ENCODE measurements at places on chromosomes 16 and 17.

GRCh38 chr17:29177541-29177870 lies 2.7 kb downstream of the MYO18A start:
- no peak for DNase-seq

DNA sequence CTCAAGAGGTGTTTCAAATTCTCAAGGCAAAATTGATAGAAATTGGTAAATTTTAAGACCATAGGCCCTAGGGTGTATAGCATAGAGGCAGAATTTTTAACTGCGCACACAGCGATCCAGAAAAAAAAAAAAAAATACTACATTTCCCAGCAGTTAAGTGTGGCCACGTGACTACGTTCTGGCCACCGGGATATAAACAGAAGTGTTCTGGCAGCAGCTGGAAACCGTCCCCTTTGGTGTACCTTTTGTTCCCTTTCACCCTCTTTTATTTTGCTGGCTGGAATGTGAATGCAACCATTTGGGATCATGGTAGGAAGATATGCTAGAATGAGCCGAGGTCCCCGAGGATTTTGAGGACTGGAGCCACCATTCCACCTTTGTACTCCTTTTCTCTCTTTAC lies 52.7 kb upstream of the AKAP1 start:
- DNase-seq = no peak

GRCh38 chr16:70800311-70800710 lies 647 bp downstream of the VAC14 start:
- DNase-seq = no peak

- no peak for DNase-seq
Observed at GRCh38 chr17:9409878-9410277, 165.7 kb downstream of the STX8 start.

GRCh38 chr17:43984521-43984920 lies 19.9 kb upstream of the NAGS start:
- no peak for DNase-seq

- DNase-seq = no peak
Observed at GRCh38 chr17:18382441-18383078, 5.0 kb downstream of the EVPLL start.

- no peak for DNase-seq
Observed at GRCh38 chr17:6479622-6480302, 35.5 kb downstream of the PIMREG start.

GRCh38 chr16:85321509-85322271 lies 209.4 kb upstream of the CIBAR2 start:
- DNase-seq = no peak

DNA sequence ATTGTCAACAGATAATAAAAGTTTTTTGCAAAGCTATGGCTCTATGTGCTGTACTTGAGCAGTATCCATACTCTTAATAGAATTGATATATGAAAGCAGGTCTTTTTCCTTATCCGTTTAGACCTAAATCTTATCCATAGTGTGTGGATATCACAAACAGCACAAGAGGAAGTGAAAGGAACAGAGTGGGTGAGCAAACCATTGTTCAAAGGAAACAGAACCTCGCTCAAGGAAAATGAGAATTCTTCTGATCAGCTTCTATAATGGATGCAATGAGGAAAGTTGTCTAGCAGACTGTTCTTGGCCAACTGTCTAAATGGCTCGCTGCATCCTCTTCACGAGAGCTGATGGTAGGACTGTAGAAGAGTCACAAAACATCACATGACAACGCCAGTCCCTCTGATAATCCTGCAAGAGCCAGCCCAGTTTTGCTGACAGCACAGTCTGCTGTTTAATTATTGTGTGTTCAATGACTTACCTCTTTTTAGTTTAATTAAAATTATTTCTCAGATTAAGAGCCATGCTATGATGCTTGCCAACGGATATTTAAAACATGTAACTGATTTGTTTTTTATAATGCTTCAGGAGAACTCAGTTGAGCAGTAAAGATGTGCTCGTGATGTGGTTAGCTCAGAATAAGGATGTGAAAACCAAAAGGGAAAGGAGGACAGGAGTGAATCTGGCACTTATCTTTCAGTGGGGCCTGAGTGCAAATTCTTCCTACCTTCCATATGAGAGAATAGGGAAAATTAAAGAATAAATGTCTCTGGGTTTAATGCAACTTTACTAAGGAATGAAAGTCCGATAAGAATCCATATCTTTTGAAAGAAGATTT lies 38.5 kb downstream of the WWOX start:
- no peak for DNase-seq

- DNase-seq = no peak
Observed at GRCh38 chr16:14070555-14070876, 603 bp upstream of the MRTFB start.

GRCh38 chr16:27977966-27978365 lies 85.5 kb downstream of the GSG1L start:
- no peak for DNase-seq

DNA sequence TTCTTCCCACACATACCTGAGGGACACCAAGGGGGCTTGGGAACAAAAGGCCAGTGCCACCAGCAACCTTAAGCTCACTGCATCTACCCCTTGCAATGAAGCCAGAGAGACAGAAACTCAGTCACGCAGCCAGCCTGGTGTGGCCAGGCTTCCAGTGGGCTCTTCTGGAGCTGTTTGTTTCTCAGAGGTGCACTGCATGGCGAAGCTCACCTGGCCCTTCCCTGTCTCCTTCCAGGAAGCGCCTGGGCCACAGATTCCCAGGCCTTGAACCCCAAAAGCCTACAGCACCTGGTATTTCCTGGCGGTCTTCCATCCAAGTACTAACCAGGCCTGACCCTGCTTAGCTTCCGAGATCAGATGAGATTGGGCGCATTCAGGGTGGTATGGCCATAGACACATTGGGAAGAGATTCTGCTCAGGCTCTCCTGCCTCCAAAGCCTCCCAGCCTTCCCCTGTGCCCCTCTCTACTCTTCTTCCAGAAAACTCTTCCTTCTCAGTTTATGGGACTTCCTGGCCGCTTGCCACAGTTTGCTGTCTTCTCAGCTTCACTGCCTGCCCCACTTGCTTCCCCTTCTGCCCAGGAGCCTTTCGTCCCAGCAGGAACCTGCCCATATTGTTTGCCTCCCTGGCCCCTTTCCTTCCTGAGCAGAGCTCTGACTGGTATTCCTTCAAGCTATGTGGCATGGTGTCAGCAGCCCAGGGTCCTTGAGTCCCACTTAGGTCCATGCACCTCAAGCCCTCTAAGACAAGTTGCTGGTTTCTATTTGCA lies 1.6 kb downstream of the CISD3 start:
- no peak for DNase-seq

DNA sequence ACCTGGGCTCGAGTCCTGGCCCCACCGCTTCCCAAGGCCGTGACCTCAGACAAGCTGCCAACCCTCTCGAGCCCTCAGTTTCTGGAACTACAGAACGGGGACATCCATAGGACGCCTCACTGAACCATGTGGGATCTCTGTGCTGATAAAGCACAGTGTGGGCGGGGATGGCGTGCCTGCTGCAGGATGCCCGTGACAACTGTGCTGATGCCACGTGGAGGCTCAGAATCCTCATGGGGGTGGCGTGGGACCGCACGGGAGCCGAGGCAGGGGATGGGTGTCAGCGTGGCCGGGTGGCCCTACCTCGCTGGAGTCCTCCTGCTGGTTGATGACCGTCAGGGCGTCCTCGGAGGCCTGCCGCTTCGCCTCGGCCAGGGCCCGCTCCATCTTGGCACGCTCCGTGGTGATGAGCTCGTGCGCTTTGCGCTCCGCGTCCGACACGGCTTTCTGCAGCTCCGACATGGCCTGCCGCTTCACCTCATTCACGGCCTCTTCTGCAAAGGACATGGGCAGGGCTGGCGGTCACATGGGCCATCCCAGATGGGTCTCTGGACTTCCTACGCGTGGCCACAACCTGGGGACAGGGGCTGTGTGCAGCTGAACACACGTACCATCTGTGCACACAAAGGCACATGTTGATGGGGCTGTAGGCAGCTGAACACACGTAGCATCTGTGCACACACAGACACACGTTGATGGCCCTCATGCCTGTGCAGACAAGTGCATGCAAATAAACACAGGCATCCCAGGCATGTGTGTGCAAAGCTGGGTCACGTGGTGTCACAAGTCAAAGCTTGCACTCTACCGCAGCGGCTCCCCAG lies 12.7 kb upstream of the PABPN1L start:
- DNase-seq = no peak

DNA sequence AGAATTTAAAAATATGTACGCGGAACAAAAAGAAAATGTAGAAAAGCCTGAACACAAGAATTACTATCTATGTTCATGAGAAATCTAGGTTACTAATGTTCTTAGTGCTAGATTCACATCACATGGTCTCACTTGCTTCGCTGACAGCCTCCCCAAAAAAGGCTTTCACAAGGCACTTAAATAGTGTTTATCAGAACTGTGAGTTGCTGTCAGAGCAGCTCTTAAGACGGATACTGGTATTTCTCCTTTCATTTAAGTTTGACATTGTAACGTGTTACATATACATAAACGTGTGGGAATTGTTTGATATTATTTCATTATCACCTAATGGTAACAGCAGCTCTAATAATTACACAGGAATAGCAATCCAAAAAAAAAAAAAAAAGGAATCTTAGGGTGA lies 150.9 kb downstream of the CDH8 start:
- no peak for DNase-seq

GRCh38 chr16:27786923-27787625 lies 237.1 kb downstream of the KATNIP start:
- no peak for DNase-seq

- no peak for DNase-seq
Observed at GRCh38 chr17:68790492-68790891, 164.7 kb downstream of the ABCA8 start.

DNA sequence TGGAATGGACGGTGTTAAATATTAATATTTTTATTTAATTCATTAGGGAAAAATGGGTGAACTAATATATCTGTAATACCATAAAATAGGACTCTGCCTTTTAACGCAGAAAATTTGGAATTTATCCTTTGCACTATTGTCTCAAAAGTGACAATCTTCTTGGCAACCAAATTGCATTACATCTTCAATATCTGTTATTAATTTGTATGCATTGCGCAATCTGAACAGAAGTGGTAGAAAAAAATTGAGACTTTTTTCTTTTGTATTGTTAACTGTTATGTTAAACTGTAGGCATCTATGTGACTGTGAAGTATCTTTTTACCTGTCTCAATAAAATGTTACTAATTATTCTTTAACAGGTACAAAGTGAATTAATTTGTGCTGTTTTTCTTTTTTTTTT lies 55.6 kb downstream of the PPM1E start:
- DNase-seq = no peak

DNA sequence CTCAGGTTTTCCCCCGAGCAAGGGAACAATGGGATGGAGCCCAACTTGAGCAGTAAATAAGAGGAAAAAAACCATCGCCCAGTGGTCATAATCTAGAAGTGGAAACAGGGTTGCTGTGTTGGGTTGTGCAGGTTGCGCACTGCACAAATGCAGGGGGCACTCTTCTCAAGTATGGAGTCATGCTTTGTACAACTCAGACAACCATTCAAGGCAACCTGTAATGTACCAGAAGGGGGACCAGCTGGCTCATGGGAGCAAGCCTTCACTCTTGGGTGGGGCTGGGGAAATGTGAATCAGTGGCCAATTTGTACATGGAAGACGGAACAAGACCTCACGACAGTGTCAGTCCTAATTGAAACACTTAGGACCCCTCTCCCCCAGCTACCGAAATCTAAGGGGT lies 23.9 kb upstream of the LITAF start:
- DNase-seq = no peak

GRCh38 chr16:52051414-52052172 lies 495.4 kb downstream of the TOX3 start:
- DNase-seq = no peak

GRCh38 chr17:36544044-36544306 lies 744 bp upstream of the GGNBP2 start:
- no peak for DNase-seq

GRCh38 chr17:15942207-15942833 lies 2.6 kb upstream of the ADORA2B start:
- no peak for DNase-seq

DNA sequence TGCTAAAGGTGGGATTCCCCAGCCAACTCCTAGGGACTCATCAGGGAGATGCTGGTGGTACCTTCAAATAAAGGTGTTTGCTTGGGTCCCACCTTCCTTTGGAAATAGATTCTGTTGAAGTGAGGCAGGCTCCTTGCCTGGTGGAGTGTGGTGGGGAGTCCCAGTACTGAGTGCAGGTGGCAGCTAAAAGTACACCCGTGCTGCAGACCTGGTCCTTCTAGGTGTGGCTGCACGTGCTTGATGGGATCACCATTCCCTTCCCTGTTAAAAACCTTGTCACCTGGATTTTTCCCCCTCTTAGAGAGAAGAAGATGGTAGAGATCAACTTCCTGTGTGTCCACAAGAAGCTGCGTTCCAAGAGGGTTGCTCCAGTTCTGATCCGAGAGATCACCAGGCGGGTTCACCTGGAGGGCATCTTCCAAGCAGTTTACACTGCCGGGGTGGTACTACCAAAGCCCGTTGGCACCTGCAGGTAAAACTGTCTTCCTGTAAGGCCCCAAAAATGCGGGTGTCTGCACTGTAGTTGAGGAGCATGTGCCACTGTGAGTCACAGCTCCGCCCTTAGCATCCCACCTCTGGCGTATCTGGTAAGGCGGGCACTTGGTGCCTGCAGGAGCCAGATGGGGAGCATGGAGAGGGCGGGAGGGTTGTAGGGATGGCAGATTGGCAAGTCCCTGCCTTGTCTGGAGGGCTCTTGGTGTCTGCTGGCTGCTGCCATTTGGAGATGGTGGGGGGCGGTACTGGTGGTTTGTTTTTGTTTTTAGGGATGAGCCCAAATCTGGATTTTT lies 34.0 kb downstream of the PLCD3 start:
- DNase-seq = no peak

- no peak for DNase-seq
Observed at GRCh38 chr16:3965306-3965705, 84.8 kb upstream of the CREBBP start.

- peak; percentile 40 for DNase-seq
Observed at GRCh38 chr17:44197980-44198720, 1.5 kb downstream of the ATXN7L3 start.

DNA sequence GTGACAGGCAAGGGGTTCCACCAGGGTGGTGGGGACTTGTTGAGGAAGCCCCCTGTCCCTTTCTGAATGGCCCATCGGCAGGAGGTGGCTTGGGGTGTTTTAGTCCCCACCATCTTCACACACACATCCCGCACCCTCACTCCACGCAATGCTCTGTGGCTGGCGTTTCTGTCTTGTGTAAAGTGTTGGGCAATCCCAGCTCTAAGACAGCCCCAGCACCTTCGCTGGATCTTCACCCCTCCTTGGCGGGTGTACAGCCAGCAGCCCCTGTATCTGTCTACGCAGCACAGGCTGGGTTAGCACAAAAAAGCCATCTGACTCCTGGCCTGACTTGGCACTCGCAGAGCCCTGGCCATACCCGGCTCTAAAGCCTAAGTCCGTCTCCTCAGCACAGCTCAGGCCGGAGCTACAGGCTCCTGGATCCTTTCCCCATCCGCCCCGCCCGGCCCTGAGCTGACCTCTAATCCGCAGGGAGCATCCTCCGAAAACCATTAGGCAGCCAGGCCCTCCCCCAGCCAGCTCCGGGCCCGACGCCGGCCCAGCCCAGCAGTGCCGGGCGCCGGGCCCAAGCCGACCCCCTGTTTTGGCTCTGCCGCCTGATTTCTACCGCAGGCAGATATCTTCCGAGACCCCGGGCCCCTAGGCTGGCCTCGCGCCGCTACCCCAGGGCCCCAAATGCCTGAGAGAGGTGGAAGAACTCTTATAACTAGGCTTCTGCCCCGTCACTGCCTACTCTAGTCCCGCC lies 42.4 kb upstream of the TAC4 start:
- no peak for DNase-seq

- DNase-seq = no peak
Observed at GRCh38 chr16:49213594-49213993, 68.0 kb downstream of the CBLN1 start.
